ENCODE measurements at places on chromosomes 4 and X. TPM values are rescaled to one million over a fixed set of nuclear protein-coding genes. Genes with fewer than 3 reads are reported as not detected.

Gene CSN1S1
- not detected for polyA plus RNA-seq

GRCh38 chr4:77538144-77538543 lies 67.5 kb upstream of the CXCL13 start:
- DNase-seq = no peak

- no peak for DNase-seq
These were observed 28.1 kb upstream of the HPSE start for GRCh38 chr4:83362492-83363329.

DNA sequence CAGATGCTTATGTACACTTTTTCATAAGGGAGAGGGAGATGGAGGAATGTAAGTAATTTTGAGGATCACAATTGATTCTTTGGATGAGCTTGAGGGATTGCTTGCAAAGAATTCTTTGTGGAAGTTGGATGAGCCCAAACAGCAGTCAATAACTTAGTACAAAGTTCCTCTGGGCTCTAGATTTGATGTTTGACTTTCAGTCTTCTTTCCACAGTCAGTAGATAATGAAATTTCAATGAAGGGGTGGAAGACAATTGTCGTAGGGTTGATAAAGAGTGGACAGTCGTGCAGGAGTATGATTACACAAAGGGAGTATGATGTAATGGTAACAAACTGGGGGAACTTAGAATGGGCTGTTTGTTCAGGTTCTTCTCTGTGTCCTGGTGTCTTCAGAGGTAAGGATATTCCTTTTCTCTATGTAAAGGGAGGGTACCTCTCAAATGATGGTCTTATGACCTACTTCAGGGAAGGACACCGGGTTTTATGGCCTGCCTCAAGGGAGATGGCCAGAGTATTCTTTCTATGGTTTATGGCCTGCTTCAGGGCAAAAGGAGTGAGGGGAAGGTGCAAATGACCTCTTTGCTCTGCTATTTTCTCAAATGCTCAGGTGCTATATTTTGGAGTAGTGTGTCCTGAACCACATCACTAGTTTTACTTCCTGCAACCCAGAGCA lies 1.7 kb upstream of the ABRAXAS1 start:
- DNase-seq = no peak

DNA sequence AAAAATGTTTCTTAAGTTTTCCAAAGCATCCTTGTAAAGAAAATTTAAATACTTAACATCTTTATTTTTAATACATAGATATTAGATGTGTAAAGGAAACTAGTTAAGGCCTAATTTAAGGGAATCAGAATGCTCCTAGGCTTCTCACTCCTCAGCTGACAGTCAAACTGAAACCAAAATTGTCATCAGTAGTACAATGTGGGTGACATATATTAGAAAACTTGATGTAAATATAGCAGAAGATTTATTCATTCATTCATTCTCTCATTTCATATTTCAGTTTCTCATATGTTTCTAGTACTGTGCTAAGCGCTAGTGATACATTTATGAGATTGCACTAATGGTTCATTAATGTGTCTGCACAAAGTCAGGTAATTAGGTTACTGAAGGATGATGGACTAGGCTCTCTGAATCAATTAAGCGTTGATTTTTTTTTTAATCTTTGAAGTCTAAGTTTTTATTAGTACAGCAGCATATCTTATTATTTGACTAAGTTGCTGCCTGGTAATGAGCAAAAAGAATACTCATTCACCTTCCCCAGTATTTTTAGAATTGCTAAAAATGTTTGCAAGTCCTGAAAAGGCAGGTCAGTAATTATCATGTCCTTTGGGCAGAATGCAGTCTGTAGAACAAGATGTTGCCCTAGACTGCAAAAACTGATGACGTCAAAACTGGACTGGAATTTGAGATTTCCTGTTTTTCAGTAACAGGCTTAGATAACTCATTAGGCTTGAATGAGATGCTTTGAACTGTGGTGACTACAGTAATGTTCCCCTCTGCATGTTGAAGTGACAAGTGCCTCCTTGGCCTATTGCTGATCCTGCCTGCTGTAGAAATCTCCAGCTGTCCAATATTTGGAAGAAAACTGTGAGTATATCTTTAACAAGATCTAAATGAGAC lies 128.7 kb downstream of the ARHGAP24 start:
- DNase-seq = no peak
